Activated CD4-positive, alpha-beta memory T cell treated with anti-CD3 and anti-CD28 coated beads for 36 hours (primary cell): ENCODE measurements at places on chromosomes 6 and 20.
A peak's percentile ranks its signal among the peaks of the same experiment; 100 is the strongest.

- no peak for DNase-seq
These were observed 30.9 kb upstream of the RIMS1 start for GRCh38 chr6:71855406-71855805.

GRCh38 chr20:25000268-25000801 lies 7.8 kb upstream of the APMAP start:
- no peak for DNase-seq

- no peak for DNase-seq
These were observed 14.4 kb downstream of the CYB5R4 start for GRCh38 chr6:83873869-83874268.

GRCh38 chr6:38438097-38438496 lies 201.6 kb downstream of the BTBD9 start:
- DNase-seq = no peak

- DNase-seq = peak; percentile 8
These were observed 29.6 kb downstream of the NTSR1 start for GRCh38 chr20:62738025-62738881.

- DNase-seq = no peak
These were observed 166.9 kb downstream of the EDN1 start for GRCh38 chr6:12457094-12457493.

GRCh38 chr6:124076336-124077048 lies 272.8 kb downstream of the NKAIN2 start:
- DNase-seq = no peak

DNA sequence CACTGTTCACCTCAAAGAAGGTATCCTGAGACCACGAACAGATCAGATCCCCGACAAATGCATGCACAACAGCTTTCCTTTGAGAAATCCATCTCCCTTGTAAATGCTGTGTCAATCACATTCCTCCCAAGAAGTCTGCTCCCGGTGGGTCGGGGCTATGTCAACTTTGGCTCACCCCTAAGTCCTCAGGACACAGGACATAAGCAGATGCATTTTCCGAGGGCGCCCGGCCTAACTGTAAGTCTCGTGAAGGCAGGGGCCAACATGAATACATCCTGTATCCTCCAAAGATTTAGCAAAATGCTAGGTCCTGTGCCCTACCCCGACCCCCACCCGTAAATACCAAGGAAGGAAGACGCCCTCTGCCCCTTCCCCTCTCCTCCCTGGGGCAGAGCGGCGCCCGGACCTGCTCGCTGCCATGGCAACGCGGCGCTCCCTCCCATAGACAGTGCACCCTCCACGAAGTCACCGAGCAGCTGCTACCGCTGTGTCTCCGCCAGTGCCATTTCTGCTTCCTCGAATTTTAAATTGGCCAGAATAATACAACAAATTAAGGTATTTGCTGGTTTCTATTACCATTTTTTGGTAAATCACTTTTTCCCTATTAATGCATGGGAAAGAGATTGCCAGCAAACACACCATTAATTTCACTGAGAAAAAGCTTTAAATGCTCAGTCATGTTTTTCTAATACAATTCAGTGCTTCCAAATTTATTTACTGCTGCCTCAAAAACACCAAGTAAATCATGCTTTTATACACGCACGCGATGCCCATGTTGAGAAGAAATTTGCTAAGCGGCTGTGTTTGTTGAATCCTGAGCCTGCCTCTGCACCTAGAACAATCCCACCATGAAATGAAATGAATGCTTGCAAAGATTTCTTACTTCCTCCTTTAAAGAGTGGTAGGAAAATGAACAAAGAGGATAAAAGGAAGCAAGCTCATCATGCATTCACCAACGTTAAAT lies 100.6 kb downstream of the PCSK2 start:
- no peak for DNase-seq
